ENCODE measurements at places on chromosomes 11 and 22.
A peak's percentile ranks its signal among the peaks of the same experiment; 100 is the strongest.

GRCh38 chr22:49727191-49727880, 100.3 kb downstream of the BRD1 start:
- no peak for DNase-seq

DNA sequence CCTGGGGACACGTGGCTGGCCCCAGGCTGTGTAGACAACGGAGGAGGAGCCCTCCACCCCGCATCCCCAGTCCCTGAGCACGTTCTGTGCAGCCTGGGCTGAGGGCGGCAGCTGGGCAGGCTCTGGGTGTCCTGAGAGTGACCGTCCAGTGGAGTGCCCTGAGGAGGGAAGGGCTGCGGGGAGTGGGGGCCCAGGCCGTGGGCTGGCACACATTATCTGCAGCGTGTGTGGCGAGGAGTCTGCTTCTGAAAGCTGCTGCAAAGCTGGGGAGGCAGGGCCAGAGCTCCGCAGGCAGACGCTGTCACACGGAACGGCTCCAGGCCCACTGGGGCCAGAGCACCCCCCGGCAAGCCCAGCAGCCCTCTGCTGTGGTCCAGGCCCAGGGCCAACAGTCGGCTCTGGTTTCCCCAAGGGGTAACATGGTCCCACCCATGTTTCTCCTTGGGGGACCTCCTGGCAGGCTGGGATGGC, 835 bp upstream of the ANO9 start:
- no peak for DNase-seq

DNA sequence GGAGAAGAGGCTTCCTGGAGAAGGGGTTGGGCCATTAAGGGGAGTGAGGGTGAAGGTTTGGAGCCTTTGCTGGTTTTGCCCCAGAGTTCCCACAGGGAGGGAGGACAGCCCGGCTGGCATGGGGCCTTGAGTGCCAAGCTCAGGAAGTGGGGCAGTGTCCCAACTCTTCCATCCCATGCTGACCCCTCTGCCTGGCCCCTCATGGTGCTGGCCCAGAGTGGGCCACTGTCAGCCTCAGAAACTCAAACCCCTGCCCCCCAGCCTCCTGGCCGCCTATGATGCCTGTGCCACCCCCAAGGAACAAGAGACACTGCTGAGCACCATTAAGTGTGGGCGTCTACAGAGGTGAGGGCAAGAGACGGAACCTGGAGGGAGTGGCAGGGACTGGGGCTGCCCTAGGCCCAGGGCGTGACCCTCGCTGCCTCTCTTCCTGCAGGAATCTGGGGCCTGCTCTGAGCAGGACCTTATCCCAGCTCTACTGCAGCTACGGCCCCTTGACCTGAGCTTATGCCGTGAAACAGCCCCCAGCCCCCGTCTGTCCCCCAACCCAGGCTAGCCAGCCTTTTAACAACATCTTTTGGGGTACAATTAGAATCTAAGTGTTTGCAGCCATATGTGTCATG, 5.4 kb downstream of the MUS81 start:
- no peak for DNase-seq

DNA sequence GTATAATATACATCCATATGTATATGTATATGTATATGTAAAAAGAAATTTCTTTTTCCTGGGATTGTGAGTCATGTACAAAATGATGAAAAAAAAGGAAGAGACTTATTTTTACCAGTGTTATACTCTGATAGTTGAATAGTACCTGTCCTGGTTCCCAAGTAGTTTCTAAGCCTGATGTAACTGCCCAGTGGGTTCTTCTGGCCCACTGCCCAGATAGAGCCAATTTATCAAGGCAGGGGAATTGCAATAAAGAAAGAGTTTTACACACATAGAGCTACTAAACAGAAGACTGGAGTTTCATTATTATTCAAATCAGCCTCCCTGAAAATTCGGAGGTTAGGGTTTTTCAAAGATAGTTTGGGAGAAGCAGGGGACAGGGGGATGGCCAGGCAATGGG, 29.1 kb upstream of the NARS2 start:
- DNase-seq, result no peak

GRCh38 chr11:130606781-130607511, 158.5 kb downstream of the ADAMTS15 start:
- DNase-seq, result peak; percentile 28

GRCh38 chr11:80816966-80817365, 1376.1 kb upstream of the TENM4 start:
- DNase-seq, result no peak

Measured in T1000 (cell line).